ENCODE measurements at places on chromosomes 2 and 18. TPM values are rescaled to one million over a fixed set of nuclear protein-coding genes. Genes with fewer than 3 reads are reported as not detected.

DNA sequence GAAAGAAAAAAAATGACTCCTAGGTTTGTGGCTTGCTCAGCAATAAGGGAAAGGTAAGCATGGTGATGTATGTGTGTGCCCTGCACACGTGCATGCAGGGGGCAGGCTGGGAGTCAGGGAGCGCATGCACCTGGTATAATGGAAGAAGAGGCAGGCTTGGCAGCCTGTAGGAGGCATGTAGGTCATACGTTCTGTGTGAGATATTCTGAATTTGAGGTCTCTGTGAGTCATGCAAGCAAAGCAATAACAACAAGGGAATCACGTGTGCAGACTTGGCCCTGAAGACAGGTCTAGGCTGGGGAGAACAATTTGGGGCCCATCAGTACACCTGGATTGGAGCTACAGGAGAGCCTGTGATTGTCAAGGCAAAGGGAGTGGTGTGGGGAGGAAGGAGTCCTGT lies 94.5 kb upstream of the TTC39C start:
- DNase-seq: no peak

DNA sequence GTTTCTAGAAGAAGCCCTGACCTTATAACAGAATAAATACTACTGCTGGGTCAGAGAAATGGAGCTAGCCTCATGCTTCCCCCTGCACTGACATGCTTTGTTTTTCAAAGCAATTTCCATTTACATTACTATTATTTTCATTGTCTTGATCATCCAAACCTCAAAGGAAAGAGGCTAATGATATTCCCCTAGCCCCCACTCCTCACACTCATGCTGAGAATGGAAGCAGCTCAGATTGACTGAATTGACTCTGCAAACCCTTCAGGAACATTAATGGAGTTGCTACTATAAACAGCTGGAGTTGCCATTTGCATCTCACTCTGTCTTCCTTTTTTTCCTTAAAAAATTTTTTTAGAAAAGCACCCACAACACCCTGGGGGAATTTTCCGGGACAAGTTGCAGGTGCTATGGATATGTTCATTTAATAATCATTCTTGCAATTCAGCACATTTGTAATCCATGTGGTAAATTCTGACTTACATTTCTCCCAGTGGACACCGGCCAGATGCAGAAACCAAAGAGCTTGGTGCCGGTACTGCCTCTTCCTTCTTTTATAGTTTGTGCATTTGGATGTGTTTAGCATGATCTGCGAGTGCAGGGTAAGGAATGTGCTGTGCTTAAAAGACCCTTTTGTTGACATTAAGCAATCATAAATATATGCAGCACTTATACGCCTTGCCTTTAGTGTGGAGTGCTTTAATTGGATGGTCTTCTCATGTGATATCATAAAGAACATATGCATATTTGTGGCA lies 103.3 kb upstream of the OSR1 start:
- DNase-seq: no peak

DNA sequence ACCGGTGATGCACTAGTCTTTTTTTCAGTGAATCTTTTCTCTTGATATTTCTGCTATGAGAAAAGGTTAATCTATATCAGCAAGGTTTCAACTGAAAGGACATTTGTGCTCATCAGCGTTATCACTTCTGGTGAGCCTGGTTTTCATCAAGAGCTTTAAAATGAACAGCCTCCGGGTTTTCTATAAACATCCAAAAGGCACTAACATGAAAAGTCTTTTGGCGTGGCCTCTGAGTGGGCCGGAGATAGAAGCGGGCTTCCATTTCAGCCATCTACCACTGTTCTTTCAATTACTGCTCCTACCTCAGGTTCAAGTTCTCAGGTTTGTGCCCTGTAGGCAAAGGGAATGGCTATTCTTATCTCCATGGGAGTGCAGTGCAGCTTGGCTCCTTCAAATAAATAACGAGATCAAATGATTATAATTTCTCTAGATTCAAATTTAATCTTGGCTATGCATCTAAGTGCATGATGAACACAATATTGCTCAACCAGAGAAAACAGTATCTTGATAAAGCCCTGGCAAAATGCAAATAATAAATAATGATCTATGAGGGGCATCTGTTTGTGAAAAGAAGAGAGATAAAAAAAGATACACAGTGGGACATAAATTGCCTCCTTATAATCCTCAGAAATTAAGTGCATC lies 314.8 kb downstream of the CDH2 start:
- DNase-seq: no peak

GRCh38 chr2:121036226-121036692 lies 248.7 kb downstream of the TFCP2L1 start:
- DNase-seq: no peak

DNA sequence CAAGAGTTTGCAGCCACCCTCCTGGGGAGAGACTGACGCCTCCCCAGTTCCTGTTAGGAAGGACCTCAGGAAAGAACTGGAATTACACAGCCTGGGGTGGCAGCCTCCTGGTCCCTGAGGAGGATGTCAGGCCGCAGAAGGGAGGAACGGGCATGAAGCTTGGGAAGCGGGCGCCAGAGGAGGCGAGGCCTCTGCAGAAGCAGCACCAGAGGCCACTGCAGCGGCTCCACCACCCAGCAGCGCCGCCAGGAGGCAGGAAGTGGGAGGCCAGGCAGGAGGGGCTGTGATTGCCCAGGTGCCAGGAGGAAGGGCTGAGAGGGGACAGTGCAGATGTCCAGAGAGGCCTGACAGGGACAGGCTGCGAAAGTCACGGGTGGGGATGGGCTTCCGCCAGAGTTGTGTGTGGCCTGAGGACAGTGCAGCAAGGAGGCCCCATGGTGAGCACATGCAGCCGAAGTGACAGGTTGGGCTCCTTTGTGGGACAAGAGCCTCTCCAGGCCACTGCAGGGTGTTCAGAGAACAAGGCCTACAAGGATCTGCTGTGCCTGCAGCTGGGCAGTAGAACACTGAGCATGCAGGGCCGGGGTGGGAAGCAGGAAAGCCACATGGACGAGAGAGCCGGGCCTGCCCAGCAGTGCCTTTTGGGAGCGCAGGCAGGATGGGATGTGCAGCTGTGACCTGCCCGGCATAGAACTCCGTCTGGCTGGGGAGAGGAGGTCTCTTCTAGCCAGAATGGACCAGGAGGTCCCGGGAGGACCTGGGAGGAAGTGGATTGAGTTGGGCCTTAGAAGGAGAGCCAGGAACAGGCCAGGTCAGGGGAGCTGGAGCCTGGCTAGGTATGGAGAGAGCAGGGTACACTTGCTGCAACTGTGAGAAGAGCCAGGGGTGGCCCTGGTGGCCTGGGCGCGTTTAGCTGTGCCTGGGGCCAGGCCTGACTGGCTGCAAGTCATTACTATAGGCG lies 39.1 kb upstream of the ALPP start:
- DNase-seq: no peak

CRYGD gene
- not detected for total RNA-seq

GPC1 gene
- 150 TPM for total RNA-seq

- DNase-seq: no peak
These were observed 34.3 kb downstream of the PXDN start for GRCh38 chr2:1709946-1710560.

GRCh38 chr2:46320141-46320567 lies 22.9 kb downstream of the EPAS1 start:
- DNase-seq: no peak

- DNase-seq: no peak
These were observed 271.8 kb upstream of the TFPI start for GRCh38 chr2:187826023-187826422.

DNA sequence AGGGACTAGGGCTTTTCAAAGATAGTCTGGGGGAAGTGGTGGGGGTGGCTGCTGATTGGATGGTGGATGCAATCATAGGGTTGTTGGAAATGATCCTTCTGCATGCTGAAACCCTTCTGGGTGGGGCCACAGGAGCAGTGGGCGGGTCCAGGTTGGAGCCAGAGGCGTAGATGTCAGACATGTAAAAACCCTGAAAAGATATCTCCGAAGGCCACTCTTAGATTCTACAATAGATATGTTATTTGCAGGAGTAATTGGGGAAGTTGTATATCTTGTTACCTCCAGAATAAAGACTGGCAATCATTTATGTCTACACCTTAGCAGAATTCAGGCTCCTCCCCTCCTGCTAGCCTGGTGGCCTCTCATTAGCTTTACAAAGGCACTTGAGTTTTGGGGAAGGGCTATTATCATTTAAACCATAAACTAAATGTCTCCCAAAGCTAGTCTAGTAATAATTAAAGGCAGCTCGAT lies 8.2 kb upstream of the FAM98A start:
- DNase-seq: no peak

ASB18 gene
- 1.7 TPM for total RNA-seq

MTIF2 gene
- 34.9 TPM for total RNA-seq

GRCh38 chr18:12442946-12443345 lies 35.2 kb downstream of the PRELID3A start:
- no peak for DNase-seq

GRCh38 chr2:212987492-212987891 lies 163.9 kb downstream of the IKZF2 start:
- DNase-seq: no peak

DNA sequence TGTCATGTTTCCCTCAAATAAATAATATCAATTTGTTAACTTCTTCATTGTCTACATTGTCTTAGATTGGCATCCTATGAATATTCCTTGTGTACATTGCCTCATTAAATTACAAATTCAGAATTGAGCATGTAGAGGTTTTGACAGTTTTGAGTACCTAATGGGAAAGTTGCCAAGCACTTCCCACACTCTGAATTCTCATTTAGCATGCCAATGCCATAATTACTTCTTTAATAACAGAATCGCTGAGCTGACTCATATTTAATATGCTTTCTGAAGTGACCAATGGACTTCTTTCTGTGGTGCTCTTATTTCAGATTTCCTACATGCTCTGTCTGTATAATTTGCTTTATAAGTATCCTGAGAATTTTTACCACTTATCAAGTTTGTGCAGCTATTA lies 114.4 kb upstream of the NOL4 start:
- no peak for DNase-seq

COA5 gene
- 37.5 TPM for total RNA-seq

CBLN2 gene
- total RNA-seq: not detected

- no peak for DNase-seq
These were observed 13.3 kb downstream of the PPP4R3B start for GRCh38 chr2:55604027-55604565.

GRCh38 chr2:26352892-26353291 lies 6.3 kb upstream of the ADGRF3 start:
- no peak for DNase-seq

LBX2 gene
- total RNA-seq: 0.15 TPM

PELI1 gene
- total RNA-seq: 5.7 TPM

GRCh38 chr18:12027046-12027445 lies 45.7 kb downstream of the IMPA2 start:
- peak; percentile 89 for DNase-seq

GRCh38 chr18:41639218-41639617 lies 315.8 kb upstream of the PIK3C3 start:
- DNase-seq: no peak

- DNase-seq: no peak
These were observed 333.7 kb downstream of the CYP26B1 start for GRCh38 chr2:71813807-71814470.

GRCh38 chr2:2950403-2950952 lies 427.1 kb downstream of the EIPR1 start:
- no peak for DNase-seq

GRCh38 chr2:190858817-190859216 lies 21.8 kb upstream of the GLS start:
- no peak for DNase-seq

DNA sequence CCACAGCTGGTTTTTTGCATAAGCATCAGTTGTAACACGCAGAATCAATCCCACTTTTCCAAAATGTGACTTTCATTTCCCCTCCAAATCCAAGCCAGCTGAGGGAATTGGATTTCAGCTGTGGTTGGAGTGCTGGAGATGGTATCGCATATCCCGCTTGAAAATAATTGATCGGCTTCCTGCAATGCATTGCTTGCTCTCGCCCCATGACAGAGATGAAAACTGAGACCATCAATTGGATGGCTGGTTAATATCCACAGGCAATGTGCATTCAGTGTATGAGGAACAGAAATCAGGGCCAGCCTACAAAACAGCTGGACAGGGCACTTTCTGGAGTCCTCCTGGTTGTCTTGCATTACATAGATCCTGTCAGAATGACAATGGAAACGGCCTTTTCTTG lies 135.3 kb downstream of the MAIP1 start:
- no peak for DNase-seq

DNA sequence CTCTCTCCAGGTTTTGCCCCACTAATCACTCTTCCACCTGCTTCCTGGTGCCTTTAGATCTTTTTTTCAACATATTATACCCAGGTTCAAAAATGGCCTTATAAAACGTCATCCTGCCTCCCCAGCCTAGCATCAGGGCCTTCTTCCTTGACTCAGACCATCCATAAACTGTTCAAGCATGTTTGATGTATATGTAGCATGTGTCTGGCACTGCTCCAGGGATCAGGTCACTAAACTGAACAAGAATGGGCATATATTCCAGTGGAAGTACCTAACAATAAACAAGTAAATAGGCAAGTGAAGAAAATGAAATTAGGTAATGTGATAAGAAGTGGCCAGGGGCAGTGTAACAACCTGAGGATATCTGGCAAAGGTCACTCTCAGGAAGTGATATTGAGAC lies 141.2 kb downstream of the TRIB2 start:
- no peak for DNase-seq

DNA sequence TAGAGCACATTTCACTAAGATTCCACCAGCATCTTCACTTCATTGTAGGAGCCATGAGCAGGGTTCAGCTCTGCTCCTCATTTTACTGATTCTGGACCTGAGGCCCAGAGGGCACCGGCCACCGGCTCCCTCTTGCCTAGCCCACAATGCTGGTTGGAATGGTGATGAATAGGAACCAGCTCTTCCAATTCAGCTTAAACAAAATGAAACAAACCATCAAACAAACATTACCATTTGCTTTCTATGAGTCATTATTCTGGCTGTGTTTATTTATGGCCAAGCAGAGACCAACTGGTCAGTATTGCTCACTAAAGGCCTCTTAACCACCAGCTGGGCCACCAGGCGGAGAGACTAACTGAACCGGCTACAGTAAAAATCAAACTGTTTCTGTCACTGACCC lies 176.7 kb downstream of the MTX2 start:
- DNase-seq: no peak

PPP1R1C gene
- not detected for total RNA-seq

RAB6D gene
- total RNA-seq: not detected

PKDCC gene
- 153 TPM for total RNA-seq

DNA sequence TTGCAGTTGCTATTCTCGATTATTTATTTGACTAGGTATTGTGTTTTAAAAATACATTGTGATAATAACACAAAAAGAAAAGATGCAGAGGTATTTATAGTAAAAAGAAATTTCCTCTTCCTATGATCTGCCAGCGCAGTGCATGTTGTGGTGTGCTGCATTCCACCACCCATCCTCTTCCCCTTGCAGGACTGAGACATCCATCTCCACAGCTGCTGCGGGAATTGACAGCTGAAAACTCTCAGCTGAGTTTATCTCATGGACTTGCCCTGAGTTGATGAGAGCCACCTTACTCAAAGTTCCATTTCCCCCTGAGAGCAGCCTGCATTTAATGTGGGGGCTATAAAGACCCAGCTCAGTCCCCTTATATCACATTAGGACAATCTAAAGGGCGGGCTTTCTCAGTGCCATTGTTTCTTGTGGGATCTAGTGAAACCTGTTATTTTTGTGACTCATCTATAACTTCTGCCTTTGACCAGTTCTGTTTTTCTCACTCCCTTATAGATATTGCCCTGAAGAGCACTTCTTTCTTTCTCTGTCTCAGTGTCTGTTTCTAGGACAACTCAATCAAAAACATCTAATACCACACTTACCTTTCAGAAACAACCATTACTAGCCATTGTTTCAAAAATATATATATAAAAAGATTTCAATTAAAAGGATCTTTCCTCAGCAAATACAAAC lies 698.5 kb downstream of the NR4A2 start:
- no peak for DNase-seq

- DNase-seq: peak; percentile 19
These were observed 33.1 kb upstream of the YPEL5 start for GRCh38 chr2:30113617-30114293.

SPP2 gene
- total RNA-seq: not detected

SLC4A3 gene
- 1.4 TPM for total RNA-seq
